ENCODE measurements at places on chromosomes 2 and 18.

DNA sequence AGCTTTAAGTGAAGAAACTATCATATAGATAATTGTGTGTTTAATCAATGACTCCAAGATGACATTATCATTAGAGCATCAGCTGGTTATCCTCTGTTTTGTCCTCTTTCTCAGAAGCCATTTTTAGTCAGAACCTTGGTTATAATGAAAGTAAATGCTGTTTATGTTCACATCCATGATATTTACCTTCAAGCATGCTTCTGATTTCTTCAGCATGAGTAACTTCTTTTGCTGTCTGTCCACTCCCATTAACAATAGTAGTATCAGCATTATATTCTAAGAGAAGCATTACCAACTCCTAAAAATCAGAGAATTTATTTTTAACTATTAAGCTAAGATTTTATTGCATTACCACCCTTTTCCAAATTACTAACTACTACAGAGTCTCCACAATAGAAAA, 56.3 kb downstream of the OSBPL1A start:
- no peak for DNase-seq

GRCh38 chr18:75087119-75088020, 121.6 kb downstream of the PTGR3 start:
- no peak for DNase-seq

DNA sequence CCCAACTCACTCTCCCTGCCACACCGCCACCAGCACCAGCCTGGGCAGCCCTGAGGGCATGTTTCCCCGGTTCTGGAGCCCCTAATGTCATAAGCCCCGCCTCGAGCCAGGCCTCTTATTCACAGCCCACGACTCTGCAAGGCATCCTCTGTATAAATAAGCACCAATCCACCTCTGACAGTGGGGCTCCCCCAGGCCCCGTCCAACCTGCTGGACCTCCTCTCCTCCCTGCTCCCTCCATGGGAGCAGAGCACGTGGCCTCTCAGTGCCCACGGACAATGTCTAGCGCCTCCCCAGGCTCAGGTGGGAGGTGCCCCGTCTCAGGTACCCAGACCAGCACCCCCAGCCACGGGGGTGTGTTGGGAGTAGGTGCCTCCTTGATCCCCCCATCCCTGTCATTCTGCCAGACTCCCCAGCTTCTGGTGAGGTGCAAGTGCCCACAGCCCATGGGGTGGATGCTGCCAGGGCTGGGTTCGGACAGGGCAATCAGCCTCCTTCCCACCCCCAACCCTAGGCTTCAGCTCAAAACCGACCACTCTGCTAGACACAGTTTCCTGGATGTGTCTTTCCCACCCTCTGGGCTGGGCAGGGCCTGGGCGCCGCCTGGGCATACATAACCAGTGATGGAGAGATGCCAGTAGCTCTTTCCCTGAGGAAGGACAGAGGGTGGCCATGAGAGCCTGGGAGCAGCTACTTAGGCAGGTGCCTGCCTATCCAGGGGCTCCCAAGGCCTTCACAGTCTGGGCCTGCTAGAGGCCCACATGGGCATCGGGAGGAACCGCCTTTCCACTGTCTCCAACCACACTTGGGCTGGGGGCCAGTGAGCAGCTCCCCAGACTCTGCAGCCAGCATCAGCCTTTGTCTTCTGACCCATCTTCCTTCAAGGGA, 1.6 kb upstream of the ADRA2B start:
- DNase-seq = no peak

DNA sequence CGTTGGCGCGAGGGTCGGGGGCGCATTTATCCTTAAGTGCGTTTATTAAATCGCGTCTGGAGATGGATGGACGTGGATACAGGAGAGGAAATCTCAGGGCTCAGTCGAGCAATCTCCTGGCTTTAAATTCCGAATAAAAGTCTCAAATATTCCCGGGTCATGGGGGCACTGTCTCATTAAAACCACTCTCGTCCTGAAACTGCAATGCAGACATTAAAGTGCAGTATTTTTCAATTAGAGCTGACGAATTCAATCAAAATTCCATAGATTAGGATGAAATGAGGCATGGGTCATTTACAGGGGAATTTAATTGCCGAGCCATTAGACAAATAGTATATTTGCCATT, 10.7 kb upstream of the GBX2 start:
- no peak for DNase-seq

GRCh38 chr2:128354726-128355470, 36.2 kb upstream of the HS6ST1 start:
- DNase-seq = no peak

GRCh38 chr2:220334210-220334609, 706.8 kb downstream of the SLC4A3 start:
- DNase-seq = no peak

GRCh38 chr18:34121200-34121721, 103.5 kb downstream of the NOL4 start:
- no peak for DNase-seq

DNA sequence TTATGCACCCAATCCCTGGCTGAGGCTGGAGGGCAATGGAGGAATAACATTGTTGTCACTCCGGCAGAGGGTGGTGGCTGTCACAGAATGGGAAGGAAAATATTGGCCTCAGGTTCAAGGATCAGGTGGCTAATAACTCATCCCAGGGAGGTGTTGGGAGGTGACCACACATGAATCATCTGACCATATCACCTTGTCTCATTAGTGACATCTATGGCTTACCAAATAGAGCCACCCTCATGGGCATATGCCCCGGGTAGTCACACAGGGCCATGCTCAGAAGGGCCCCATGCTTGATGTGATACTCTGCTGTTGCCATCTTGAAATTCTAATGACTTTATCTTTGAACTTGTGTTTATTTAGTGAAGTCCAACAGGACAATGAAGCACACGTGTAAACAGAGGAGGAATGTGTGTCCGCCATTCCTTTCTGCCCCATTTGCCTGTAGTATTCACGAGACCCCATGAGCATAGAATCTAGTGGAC, 27.5 kb upstream of the HK2 start:
- DNase-seq = no peak

DNA sequence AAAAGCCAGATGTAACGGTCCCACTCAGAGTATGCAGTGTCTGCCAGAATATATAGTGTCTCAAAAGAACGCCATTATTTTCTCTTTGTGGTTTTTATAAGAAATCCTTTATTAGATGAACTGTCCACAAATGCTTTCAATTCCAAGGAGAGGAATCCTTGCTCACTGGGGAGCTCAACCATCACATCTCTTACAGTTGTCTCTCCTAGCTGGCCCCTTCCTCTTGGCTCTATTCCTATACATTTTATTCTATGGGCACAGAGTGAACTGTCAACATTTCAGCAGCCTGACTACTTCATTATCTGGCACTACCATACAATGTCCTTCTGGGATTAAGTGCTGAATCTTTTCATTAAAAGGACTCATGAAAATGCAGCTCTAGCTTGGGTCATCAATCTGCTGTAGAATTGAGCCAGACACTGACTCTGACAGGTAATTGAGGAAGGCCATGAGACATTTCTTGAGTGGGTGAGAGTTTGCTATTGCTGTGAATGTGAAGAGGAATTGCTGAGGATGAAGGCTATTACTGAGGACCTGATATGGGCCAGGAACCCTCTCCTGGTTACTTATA, 96.5 kb upstream of the THOC1 start:
- no peak for DNase-seq

DNA sequence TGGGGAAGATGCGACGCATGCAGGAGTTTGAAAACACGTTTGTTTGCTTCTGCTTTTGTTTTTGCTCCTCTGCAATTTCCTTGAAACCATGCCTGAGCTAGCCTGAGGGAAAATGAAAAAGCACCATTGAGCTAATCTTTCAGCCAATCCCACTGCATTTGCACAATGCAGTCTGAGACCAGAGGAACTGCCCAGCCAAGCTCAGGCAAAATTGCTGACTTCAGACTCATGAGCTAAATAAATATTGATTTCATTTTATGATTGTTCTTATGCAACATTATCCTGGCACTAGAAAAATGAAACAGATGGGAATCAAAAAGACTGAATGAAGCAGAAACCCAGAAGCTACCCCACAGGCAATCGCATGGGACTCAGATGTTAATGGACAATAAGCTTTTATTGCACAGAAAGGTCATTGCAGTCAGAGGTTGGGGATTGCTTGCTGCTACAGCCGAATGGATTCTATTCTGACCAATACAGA, 37.0 kb downstream of the TPRKB start:
- no peak for DNase-seq

Data from activated CD4-positive, alpha-beta T cell treated with anti-CD3 and anti-CD28 coated beads, Interleukin-2, amount 50 U/mL, for 4 hours (primary cell).